CD4-positive, alpha-beta memory T cell (primary cell): ENCODE measurements at places on chromosomes 4 and X.

DNA sequence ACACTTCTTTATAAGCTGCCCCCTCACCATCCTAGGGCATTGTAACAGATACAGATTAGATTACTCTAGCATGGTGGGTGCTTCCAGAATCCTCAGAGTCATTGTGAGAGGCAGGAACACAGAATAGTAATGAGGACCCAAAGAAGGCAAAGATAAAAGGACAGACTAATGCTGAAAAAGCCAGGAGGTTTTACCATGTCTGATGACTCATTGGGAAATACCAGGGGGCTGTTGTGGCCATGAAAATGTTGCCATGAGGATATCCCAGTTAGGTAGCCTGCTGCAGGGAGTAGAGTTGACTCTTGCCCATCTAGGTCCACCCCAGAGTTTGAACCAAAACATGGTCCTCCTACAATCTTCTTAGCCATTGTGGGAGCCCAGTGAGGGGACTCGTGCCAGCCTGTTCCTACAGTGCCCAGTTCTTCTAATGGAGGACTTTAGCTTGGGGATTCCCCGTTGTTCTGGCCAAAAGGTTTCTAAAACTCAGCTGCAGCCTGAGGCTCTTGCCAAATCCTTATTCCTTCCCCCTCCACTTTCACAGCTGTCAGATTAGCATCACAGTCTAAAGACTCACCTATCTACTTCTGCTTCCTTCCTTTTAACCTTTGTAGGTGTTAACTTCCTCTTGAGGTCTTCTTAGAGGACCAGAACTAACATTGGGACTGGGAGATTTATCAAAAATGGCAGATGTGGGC lies 586.0 kb upstream of the AADAT start:
- no peak for DNase-seq

GRCh38 chr4:23061431-23061830 lies 368.7 kb downstream of the GBA3 start:
- DNase-seq, result no peak

- DNase-seq, result no peak
Measured at GRCh38 chr4:1246111-1246881, 2.6 kb downstream of the CTBP1 start.

DNA sequence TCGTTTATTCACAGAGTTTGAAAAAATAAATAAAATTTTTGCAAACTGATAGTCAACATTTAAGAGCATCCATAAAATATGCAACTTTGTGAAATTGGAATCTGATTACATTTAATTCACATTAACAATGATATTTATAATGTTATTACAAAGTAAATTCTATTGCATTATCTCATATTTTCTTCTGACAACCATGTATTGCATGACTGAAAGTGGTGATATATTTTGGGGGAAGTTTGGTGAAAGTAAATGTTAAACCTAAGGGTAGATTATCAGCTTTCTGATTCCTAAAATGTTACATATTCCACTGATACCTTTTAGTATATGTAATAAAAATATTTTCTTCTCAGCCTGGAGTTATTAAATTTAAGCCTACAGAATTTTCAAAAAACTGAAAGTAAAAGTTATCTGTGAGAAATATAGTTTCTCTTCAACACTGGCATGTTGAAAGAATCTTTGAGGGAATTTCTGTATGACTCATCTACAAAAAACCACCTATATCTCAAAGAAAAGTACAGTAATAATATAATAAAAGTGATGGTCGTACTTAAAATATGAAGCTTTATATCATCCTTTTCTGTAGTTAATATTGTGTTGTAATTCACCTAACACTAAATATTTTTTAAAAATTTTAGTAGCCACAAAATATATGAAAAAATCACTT lies 1179.6 kb upstream of the PCDH7 start:
- no peak for DNase-seq

- DNase-seq, result no peak
Measured at GRCh38 chrX:39605183-39605582, 492.6 kb downstream of the BCOR start.
